ENCODE measurements at places on chromosomes 1 and 21.
A peak's percentile ranks its signal among the peaks of the same experiment; 100 is the strongest.

- DNase-seq: no peak
Measured at GRCh38 chr1:165303386-165303785, 53.1 kb downstream of the LMX1A start.

- no peak for DNase-seq
Measured at GRCh38 chr1:190196020-190196419, 281.6 kb downstream of the BRINP3 start.

- DNase-seq: no peak
Measured at GRCh38 chr1:156814571-156815260, 1.9 kb downstream of the SH2D2A start.

GRCh38 chr1:153379591-153379990, 4.2 kb upstream of the S100A12 start:
- no peak for DNase-seq

- DNase-seq: peak; percentile 60
Measured at GRCh38 chr1:230145505-230145899, 78.5 kb downstream of the GALNT2 start.

DNA sequence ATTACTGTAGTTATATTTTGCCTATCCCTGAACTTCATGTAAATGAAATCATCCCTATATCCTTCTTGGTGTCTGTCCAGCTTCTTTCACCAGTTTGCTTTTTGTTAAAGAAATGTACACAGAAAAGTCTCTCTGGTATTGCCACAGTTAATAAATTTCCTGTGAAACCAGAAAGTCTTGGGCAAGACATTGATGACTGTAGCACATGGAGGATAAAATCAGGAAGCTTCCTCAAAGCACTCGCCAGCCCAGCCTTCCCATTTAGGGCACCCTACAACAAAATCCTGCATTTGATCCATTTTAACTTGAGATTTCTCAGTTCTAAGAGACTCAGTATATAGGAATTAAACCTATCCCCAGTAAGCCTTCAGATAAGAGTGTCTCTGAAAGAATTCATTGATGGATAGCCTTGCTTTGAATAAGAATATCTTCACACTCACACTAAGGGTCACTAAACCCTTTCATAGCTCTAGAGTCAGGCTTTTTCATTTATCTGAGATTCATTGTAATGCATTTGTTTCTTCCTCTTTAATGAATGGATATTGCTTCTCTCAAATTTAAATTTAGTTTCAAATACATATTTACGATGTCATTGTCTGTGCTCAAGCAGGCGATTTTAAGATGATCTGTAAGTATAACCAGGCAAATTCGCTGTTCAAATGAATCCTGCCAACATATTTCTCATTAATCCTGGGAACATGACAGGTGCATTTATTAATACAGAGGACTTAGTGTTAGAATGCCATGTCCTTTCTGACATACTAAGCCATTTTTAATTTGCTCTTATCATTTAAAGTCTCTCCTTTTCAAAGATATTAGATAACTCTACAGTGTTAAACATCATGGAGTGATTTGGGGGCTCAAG, 153.1 kb downstream of the GRIK1 start:
- DNase-seq: no peak

DNA sequence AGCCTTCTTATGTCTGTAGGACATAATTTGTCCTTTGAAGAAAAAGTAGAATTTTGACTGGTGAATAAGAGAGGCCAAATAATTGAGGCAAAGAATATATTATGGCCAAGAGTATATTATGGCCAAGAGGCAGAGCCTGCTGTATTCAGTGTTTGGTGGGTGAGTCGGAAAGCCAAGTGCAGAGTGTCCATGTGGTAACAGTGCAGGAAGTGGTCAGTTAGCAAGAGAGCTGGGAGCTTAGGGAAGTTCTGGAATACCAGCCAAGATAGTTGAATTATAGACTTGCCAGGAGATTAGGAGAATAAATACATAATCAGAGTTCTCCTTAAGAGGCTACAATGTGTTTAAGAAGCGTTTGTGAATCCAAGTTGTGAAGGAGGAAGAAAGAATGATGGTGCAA, 131.5 kb upstream of the LMO4 start:
- no peak for DNase-seq

DNA sequence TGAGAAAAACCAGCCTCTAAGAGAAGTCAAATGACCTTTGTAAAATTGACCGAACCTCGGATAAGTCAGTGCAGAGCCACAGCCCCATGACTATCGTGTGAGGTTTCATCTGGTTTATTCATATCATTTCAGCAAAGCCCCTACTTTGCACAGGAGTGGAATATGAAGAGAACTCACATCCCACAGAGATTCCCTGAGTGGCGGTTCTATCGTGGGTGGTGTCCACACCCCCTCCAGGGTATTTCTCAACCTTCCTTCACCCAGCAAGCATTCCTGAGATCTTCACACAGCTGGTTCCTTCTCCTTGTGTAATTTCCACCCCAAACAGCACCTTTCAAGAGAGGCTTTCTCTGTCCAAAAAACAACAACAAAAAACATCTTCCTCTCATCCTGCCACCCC, 47.5 kb downstream of the EVA1C start:
- no peak for DNase-seq

DNA sequence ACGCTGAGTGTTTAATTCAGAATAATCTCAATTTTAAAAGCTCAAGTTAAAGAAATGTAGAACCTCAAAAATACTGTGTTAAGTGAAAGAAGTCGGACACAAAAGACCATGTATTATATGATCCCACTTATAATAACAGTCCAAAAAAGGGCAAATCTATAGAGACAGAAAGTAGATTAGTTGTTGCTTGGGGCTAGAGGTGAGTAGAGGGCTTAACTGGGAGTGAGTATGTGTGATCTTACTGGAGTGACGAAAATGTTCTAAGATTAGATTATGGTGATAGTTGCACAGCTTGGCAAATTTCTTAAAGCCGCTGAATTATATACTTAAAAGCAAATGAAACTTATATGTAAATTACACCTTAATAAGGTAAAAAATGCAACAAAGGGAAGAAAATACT, 150.5 kb downstream of the APP start:
- no peak for DNase-seq

DNA sequence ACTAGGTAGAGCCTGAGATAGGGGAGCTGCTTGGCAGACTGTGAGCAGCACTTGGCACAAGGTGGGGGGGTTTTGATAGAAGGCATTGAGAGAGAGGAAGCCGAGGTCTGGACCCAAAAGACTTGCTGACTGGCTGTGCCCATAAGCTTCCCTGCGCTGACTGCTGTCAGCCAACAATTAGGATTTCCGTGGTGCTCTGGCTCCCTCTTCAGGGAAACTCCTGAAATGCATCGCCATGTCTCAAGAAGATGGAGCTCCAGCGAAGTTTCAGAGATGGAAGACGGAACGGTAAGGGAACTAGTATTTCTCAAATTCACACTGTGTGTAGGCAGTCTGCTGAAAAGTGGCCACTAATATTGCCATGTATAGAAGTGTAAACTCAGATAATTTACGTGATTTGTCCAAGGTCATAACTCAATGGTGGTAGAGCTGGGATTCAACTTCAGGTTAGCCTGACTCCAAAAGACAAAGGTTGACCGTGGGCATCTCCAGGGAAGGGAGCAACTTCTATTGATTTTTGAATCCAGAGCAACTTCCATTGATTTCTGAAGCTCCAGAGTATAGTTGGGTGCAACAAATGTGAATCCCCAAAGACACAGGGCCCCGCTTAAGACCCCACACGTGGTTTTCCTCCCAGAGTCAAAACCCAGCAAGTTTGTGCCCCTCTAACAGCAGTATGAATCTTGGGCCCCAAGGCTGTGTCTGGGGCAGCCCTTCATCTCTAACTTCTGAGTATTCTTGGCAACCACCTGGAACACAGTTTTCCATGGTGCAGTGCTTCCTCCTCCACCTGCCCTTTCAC, 44.5 kb upstream of the CRNN start:
- peak; percentile 53 for DNase-seq

- DNase-seq: no peak
Measured at GRCh38 chr1:8477983-8478362, 160.1 kb downstream of the SLC45A1 start.

- DNase-seq: no peak
Measured at GRCh38 chr1:117173006-117173405, 37.7 kb downstream of the VTCN1 start.

GRCh38 chr1:229433364-229434004, 410 bp downstream of the ACTA1 start:
- DNase-seq: no peak

GRCh38 chr1:93328809-93329760, 16.6 kb upstream of the DR1 start:
- no peak for DNase-seq

DNA sequence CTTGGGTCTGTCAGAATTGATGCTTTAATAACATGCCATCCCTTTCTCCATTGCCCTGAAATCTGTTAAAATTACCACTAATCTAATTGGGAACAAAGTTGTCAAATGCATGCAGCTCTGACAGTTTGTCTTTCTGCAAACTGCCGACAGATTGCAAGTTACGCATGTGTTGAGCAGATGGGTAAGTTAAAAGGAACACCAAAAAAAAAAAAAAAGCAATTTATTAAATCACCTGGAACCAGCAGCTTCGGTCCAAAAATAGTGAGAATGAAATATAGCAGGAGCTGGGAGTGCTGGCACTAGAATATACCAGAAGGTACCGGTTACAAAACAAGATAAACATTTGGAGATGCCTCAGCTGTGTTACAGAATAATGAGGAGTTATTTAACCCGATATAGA, 149.6 kb upstream of the C1orf87 start:
- no peak for DNase-seq

DNA sequence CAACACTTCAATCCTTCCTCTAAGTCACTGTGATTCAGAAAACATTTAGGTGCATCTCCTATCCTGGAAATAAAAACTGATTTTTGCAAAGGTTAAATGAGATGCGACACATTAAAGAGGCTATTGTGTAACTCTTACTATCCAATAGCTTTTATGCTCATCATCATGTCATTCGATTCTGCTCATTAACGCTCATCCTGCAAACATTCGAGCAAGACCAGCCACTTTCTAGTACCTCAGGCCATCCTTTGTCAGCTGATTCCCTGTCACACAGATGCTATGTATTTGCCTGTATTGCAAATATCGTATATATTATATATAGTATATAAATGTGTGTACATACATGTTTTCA, 131.6 kb downstream of the TLR5 start:
- DNase-seq: no peak

- DNase-seq: peak; percentile 23
Measured at GRCh38 chr1:221174330-221174993, 295.2 kb downstream of the HLX start.

- no peak for DNase-seq
Measured at GRCh38 chr1:177632923-177633615, 336.8 kb downstream of the SEC16B start.

- DNase-seq: no peak
Measured at GRCh38 chr1:115134850-115135480, 45.7 kb upstream of the TSPAN2 start.

GRCh38 chr1:96509339-96509738, 212.2 kb upstream of the PTBP2 start:
- DNase-seq: no peak

GRCh38 chr1:54273795-54274163, 73.8 kb downstream of the MRPL37 start:
- DNase-seq: no peak

- DNase-seq: no peak
Measured at GRCh38 chr1:228527596-228527995, 40.4 kb downstream of the RNF187 start.

GRCh38 chr21:17003258-17003615, 509.6 kb upstream of the CXADR start:
- DNase-seq: no peak

DNA sequence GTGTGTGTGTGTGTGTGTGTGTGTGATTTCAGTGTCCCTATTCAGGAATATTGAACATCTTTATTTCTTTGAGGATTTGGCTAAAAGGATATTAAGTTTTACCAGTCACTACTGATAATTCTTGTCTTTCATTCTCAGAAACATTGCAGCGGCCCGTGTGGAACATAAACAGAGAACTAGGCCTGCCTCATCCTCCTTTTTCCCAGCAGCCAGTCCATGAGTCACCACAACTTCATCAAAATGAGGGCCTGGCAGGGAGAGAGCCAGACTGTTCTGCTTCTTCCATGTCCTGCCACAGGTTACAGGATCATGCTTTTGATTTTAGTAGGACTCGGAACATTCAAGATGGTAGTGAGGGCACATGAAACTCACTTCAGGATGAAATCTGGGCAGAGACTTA, 50.7 kb downstream of the LRIG2 start:
- no peak for DNase-seq

DNA sequence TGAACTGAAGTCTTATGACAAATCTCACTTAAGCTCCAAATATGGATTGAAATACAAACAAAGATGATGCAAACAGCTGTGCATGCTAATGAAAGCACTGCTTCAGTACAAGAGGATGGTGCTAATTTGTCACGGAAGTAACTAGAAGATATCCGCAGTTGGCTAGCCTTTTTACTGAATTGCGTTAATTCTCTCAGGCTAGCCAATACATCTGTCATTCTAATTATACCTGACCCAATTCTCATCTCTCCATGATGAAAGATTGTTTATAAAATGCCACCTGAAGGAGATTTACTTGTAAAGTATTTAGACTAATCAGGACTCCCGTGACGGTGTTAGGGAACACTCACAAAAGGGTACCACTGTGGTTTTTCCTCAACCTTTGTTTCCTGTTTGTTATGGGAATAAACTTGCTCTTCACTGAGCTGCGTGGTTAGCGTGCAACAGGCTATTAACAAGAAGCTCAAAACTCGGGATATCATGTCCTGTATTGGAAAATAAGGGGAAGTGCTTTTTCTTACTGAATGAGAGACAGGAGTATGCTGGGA, 162.5 kb downstream of the APP start:
- no peak for DNase-seq

- DNase-seq: no peak
Measured at GRCh38 chr21:26655460-26655859, 82.4 kb upstream of the CYYR1 start.

DNA sequence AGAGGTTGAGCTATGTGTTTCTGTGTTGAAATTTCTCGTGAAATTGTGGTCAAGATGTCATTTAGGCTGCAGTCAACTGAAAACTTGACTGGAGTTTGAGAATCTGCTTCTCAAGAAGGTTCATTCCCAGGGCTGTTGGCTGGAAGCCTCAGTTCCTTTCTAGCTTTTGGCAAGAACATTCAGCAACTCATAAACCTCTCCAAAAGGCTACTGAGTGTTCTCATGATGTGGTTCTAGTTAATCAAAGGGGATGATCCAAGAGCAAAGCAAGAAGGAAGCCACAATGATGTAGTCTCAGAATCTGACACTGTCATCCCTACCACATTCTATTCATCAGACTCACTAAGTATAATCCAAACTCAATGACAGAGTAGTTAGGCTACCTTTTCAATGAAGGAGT, 66.6 kb downstream of the SPATA6 start:
- DNase-seq: no peak

GRCh38 chr1:150622303-150622975, 7.0 kb downstream of the ENSA start:
- DNase-seq: no peak

DNA sequence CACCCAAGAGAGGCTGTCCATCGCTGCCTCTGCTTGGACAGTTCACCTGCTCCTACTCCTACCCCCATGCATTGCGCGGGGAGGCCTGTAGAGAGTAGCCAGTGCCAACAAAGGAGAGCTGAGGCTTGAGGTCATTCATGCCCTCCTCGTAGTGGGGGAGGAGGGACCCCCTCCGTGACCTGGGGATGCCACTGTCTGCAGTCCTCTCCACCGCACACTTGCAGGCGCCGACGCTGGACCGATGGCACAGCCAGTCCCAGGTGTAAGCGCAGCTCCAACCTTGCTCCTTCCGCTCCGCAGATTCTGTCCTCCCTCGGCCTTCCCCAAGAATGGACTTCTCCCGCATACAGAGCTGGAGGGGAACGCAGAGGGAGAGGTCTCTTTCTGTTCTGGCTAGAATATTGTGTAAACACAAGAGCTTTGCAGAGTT, 672 bp upstream of the PHLDA3 start:
- no peak for DNase-seq
